Daoy (cell line): ENCODE measurements at places on chromosomes 1 and 21. TPM values are rescaled to one million over a fixed set of nuclear protein-coding genes. Genes with fewer than 3 reads are reported as not detected.

GRCh38 chr1:85940656-85941306 lies 215.8 kb downstream of the COL24A1 start:
- DNase-seq: no peak

GRCh38 chr1:211292411-211292810 lies 33.2 kb downstream of the RCOR3 start:
- no peak for DNase-seq

DNA sequence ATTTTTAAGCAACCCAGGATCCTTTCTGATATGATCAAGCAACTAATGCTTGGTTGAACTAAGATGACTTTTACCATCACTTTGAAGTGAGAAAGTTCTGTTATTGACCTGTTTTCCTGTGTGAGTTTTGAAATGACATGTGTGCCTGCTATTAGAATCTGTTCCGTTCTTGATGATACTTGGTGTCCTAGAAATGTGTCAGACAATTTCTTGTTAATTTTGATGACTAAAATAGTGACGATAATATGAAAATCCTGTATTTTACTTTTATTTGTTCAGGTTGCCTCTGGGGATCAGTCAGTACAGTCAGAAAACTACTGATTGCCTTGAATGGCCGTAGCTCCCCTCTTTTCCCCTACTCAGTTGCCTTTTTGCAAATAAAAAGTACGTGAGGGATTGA lies 228.0 kb downstream of the RYR2 start:
- no peak for DNase-seq

DNA sequence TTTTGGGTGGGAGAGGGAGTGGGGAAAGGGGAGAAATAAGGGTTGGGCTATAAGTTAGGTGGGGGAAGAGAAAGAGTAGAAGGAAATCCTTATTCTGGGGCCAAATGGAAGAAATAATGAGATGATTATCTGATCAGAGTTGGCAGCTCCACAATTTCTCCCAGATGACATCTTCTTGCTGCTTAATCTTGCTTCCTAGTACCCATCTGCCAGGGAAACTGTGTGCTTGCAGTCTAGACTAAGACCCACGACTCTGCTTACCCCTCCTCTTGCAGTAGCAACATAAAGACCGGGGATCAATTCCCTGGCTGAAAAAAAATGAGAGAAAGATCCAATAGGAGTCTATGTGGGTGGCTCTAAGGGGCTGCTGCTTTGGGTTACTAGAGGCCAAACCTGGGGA lies 95.6 kb downstream of the PAPPA2 start:
- no peak for DNase-seq

Gene NIBAN1
- total RNA-seq: 15.4 and 17.4 TPM in 2 replicates

- no peak for DNase-seq
Observed at GRCh38 chr1:44620072-44620471, 54.2 kb downstream of the TMEM53 start.

Gene MAP3K7CL
- total RNA-seq: 22.6 and 35.8 TPM in 2 replicates
